Tibial artery (tissue), 4 donors: ENCODE measurements at places on chromosomes 2 and 18.
A peak's percentile ranks its signal among the peaks of the same experiment; 100 is the strongest.

GRCh38 chr2:240520130-240520973 lies 37.4 kb downstream of the ANKMY1 start:
- DNase-seq, result no peak

DNA sequence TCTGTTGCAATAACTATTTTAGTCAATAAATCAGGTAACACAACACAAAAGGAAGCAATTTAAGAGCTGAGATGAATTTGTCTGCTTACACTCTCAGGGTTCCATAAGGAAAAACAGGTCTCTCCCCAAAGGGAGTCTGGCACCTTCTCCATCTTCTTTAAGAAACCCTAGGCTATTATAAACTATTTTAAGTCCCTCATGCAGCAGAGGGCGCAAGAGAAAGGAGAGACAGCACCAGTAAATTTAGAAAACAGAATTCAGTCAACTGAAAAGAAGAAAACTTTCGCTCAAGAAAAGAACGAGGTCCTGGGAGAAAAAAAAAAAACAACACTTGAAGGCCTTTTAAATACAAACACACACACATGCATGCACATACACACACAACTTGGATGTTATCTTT lies 19.1 kb downstream of the SULT1C4 start:
- no peak for DNase-seq

GRCh38 chr2:235171550-235172031 lies 219.8 kb downstream of the SH3BP4 start:
- no peak for DNase-seq

- no peak for DNase-seq
Observed at GRCh38 chr2:18262601-18263000, 297.9 kb downstream of the RDH14 start.

- no peak for DNase-seq
Observed at GRCh38 chr18:50590593-50590992, 30.7 kb downstream of the MAPK4 start.

DNA sequence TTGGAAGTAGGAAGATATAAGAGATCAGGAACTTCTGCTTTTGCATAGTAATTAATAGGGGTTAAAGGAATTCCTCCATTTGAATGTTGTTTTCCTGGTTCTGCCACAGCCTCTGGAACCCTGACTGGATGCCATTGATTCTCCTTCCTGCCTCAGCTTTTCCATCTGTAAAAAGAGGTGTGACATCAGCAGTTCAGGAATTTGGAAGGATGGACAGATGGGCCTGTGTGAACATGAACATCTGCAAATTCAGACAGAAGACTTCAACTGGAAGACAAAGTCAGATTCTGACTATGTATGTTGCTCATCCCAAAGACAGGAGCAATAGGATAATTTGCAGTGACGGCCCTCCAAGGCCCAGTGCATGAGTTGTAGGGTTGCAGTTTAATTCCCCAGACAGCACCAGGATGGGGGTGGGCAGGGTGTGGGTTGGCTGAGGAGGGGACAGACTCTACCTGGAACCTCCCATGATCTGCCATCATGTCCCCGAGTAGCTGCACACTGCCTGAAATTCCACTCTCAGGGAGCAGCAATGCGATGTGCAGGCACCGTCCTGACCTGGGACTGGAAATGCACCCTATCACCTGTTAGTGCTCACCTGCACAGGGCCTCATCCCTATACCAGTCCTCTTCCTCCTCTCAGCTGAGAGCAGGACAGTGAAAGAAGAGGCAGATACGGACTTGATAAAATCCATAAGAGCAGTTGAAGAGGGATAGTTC lies 98.9 kb upstream of the EPAS1 start:
- no peak for DNase-seq

- no peak for DNase-seq
Observed at GRCh38 chr2:172680436-172681068, 55.1 kb upstream of the RAPGEF4 start.

DNA sequence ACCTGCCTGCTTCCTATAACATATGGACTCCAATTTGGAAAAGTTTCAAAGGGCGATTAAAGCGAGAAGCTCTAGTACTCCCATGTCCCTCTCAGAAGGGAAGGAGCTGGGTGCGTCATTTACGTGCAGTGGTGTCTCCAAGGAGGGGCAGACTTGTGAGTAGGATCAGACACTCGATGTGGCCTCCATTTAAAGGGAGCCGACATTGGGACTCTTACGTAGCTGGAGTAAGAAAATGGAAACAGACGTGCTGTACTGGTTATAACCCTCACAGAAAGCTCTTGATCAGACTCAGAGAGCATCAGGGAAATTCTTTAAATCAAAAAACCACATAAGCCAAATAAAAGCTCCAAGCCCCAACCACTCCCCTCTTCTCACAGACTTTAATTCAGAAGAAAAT lies 198.5 kb downstream of the KLHL29 start:
- no peak for DNase-seq

DNA sequence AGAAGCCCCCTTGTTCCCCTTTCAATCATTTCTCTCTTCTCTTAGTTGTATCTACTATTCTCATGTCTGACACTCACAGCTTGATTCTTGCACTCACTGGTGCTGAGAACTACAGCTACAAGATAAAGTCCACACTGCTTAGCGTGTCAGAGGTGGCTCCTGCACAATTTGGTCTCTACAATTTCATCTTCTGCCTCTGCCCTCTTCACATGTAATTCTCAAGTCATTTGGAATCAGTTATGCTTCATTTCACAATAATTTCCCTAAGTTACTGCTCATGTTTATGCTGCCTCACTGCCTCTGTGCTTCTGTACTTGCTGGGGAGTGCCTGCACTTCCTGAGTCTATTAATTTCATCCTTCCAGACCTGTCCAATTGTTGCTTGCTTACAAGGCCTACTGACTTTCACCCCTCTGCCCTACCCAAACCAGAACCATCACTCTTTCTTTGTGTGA lies 11.6 kb upstream of the NAB1 start:
- no peak for DNase-seq

DNA sequence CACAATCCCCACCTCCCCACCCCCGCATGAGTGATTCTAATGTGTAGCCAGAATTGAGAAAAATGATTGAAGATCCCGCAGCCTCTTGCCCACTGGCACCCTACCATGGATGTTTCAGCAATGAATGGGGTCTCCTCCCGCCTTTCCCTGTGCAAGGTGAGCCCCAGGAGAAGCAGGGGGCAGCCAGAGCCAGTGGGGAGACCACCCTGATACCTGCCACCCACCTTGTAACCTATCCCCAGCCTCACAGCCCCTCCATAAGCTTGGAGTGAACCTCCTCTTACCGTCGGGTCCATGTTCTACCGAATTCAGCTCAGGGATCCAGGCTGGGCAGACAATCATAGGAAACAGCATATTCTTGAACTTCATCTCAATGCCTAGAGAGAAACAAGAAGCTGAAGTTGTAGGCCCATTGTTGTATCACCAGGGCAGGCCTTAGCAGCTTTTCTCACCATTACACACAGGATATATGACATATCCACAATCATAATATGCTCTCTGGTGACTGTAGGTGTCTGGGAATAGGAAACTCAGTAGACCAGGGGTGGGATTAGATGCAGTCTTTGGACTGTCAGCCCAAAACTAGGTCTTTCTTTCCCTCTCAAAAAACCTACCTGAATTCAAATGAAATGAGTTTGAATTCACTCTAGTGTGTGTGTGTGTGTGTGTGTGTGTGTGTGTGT lies 30.9 kb downstream of the XDH start:
- DNase-seq, result no peak

GRCh38 chr2:236618370-236618769 lies 48.7 kb downstream of the ACKR3 start:
- no peak for DNase-seq

- DNase-seq, result no peak
Observed at GRCh38 chr2:169222665-169223064, 139.7 kb downstream of the LRP2 start.

DNA sequence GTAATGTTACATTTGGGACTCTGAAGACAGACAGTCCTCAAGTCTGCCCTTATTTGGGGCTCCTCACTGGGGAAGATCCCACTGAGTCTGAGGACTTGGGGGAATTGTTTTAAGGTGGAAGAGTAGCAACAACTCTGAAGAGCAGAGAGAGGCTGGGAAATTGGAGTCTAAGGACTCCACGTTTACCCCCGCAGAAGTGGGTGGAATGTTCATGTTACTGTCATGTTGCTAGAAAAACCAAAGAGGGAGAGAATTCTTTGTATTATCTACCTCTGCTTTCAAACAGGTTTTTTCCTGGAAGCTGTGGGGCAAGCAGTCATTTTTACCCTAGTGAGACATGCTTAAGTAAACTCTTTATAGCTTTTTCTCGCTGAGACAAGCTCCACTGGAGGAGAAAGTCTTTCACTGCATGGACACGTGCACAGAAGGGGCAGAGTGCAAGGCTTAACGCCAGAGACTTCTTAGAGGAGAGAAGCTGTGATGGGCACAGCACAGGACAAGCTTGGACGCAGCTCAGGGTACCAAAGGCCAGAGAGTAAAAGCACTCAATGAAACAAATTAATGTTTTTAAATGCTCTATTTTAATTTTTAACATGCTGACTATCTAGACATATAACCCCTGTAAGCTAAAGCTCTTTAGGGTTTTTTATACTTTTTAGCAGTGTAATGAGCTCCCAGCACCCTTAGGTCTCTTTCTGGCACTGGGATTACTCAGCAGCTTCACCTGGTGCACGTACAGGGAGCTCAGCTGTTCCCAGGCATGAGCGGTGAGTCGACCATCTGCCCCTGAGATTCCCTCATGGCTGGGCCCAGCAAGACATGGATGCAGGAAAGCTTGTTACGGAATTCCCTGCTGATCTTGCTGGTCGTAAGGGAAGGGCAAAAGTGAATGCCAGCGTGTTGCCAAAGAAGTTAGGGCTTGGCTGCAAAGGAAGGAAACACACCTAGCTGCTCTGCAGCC lies 54.5 kb upstream of the BIN1 start:
- no peak for DNase-seq

GRCh38 chr2:240538031-240538780 lies 19.6 kb downstream of the ANKMY1 start:
- no peak for DNase-seq

GRCh38 chr2:64327510-64328414 lies 126.2 kb upstream of the LGALSL start:
- peak; percentile 51 for DNase-seq
